ENCODE measurements at places on chromosomes 3 and 15.

GRCh38 chr3:156474560-156475389 lies 80.1 kb downstream of the SSR3 start:
- DNase-seq = no peak

DNA sequence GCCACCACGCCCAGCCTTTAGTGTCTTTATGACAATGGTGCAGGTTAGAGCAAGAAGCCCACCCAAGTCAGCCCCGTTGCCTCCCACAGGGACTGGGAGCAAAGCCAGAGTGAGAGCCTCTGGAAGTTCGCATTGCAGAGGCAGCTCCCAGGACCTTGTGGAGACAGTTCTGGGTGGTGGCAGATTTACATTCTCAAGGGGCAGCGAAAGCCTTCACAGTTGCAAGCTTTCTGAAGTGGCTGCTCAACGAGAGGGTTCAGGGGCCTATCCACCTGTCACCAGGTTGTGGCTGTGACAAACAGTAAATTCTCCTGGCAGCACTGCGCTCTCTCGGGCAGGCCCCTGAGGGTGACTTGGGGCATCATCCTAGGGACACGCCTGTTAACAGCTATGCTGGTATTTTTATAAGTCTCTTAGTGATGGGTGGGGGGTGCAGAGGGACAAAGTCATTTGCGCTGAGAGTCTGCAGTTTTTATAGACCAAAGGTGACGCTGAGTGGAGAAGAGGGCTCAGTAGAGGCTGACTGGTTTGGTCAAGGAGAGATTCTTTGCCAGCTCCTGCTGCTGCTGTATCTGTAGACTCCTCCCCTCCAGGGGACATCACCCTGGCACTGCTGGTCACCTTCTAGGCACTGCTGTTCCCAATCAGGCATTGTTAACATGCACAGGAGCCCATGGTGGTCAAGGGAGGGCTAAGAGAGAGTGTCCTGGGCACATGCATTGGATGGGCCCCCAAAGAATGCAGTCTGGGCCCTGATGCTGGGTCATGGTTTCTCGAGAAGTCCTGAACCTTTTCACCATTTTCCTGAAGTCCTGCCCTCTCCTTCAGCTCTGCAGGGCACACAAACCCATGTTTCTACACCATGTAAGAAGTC lies 57.5 kb upstream of the KLF13 start:
- DNase-seq = no peak

GRCh38 chr3:169581633-169582032 lies 81.9 kb downstream of the MECOM start:
- DNase-seq = no peak

- no peak for DNase-seq
Measured at GRCh38 chr3:188278717-188279324, 124.9 kb downstream of the LPP start.

DNA sequence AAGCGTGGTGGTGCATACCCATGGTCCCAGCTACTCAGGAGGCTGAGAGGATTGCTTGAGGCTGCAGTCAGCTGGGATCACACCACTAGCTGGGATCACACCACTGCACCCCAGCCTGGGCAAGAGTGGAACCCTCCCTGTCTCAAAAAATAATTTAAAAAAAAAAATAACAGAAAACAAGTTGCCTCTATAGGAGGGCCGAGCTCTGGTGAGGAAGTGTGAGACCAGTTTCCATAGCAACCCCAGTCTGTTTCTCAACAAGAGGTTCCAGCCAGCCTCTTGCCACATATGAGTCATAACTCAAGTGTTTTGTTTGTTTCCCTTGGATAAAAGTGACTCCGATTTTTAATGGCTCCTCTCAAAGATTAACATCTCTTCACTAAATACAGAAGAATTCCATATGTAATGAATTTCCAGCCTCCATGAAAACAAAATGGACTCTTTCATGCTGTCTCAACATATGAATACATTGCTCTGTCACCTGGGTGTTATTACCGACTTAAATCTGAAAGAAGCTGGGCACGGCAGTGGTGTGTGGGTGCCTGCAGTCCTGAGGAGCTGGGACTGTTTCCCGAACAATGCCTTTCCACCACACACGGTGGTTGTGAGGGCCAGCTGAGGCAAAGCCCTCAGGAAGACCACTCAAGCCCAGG lies 19.7 kb downstream of the TMEM43 start:
- DNase-seq = no peak

GRCh38 chr15:38425269-38425668 lies 28.7 kb upstream of the FAM98B start:
- DNase-seq = no peak

- DNase-seq = no peak
Measured at GRCh38 chr3:72724070-72724469, 124.2 kb downstream of the SHQ1 start.

GRCh38 chr3:31482493-31483200 lies 50.1 kb upstream of the STT3B start:
- DNase-seq = no peak

GRCh38 chr3:18772699-18773305 lies 347.7 kb upstream of the SATB1 start:
- DNase-seq = no peak

DNA sequence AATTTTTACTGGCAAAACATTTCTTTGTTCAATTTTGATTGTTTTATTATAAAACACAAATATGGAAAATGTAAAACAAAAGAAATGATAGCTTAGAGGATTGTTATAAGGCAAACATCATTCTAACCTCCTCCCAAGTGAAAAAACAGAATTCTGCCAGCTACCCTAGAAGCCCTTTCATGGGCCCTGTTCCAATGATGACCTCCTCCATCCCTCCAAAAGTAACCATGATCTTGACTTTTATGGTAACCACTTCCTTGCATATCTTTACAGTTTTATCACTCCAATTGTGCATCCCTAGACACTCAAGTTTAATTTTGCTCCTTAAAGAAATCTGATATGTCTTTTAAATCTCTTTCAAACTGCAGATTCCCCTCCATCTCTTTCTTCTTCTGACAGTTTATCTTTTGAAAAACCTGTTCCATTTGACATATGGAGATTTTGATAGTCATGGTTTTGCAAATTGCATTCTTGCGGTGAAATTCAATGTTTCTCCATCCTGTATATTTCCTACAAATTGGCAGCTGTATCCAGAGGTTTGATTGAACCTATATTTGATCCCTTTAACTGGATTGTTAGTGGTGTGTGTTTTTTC lies 27.0 kb upstream of the TNFAIP8L3 start:
- no peak for DNase-seq

DNA sequence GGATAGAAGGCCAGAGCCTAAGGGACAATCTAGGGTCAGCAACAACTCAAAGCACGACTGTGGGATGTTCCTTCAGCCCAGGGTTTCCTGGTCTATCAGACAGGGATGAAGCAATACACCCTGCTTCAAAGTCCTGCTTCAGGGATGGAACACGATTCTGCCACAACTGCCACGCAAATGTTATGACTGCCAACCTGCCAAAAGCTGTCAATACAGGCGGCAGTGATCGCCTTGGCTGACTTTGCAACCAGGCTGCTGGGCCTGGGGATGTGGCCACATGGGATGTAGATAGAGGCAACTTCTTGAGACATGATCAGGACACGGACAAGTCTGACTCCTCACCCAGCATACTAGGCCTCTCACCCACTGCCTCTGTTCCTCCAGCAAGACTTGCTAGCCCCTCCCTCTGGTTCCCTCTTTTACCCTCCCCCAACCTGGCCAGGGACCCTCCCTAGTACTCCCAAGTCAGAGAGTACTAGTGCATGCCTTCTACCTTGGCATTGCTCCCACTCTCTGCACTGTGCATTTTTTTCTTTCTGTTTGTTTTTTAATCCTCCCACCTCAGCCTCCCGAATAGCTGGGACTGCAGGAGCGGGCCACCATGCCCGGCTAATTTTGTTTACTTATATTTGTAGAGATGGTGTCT lies 7.6 kb downstream of the CCDC12 start:
- no peak for DNase-seq

DNA sequence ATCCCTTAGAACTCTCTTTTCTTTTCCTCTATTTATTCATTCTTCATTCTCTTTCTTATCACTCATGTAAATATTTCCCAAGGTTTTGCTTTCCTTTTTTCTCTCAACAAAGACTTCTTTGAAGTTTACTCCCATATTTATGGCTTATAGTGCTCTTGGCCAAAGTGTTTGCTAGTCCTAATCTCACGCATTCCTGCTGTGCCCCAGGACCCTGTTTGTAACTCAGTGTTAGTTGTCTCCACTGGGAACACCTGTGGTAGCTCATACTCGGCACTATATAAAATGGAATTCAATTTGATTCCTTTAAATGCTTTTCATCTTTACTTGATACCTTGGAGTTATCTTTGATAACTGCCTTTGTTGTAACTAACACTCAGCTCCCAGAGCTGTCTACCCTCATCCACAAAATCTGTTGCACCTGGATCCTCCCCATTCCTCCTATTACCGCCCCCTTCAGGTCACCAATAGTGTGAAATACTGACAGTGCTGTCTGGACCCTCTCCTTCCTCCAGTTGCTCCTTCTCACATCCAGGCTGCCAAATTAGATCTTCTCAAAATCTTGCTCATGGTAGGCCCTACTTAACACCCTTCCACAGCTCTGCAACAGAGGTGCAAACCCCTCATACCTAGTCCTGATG lies 76.8 kb downstream of the TIGIT start:
- DNase-seq = no peak

GRCh38 chr15:38670128-38671005 lies 105.8 kb upstream of the RASGRP1 start:
- DNase-seq = peak; percentile 37

DNA sequence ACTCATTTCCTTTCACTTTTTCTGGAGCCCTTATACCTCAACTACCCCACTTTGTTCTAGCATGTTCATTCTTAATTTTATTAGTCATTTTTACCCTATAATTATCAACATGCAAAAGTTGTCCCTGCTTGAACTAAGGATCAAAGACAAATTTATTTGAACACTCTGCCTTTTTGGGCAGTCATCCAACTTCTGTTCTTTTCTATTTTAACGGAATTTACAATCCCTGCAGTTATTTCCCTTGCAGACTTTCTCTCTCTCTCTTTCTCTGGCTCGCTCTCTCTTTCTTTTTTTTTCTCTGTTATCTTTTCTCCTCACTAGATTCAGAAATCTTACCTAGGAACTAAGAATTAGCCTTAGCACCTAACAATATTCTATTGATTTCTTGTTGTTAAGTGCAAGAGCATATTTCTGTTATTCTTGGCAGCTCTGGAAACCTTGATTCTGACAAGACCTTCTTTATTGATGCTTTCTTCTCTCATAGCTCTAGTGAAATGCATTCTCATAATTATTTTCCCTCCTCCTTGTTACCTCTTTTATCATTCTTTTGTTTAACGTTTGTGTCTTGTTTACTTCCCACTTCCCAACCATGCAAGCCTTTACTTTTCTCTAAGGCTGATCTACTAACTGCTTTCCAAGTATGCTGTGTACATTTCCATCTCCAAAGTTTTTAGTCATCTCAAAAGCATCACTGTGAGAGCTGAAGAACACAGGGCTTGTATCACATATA lies 951.6 kb downstream of the DIPK2A start:
- no peak for DNase-seq

DNA sequence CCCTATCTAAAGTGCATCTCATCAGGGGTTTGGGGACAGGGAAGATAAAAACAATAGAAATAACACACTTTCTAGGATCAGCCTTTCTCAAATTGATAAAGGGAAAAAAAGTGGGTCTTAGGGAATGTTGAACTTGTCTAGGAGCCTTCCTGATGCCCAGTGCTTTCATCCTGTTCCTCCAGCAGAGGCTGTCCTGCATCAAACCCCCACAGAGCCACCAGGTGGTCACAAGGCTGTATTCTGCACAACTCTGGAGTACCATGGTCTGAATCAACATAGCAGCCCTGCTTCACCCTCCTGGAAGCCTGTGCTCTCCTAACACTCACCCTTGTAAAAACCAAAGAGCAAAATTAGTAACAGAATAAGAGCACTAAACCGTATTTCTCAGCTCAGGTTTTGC lies 118.5 kb upstream of the SLC25A36 start:
- no peak for DNase-seq

- DNase-seq = no peak
Measured at GRCh38 chr3:133933097-133934024, 37.7 kb upstream of the RAB6B start.

GRCh38 chr3:108171106-108171505 lies 51.1 kb downstream of the IFT57 start:
- no peak for DNase-seq

DNA sequence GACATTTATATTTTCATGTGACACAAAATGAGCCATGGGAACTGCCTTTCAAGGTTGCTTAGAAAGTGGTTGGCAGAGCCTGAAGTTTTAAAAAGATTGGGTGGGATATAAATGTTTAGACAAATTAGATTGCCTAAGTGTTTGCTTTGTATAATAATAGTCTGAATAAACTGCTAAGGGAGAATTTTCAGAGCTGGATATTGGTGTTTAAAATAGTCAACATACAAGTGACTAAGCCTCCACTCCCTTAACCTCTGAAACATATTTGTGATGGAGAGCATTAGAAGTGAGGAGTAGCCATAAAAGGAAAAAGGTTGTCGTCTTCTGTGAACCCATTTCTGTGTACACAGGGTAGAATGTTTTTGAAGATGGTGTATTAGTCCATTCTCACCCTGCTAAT lies 201.6 kb downstream of the THSD4 start:
- DNase-seq = no peak

GRCh38 chr3:121274411-121274810 lies 271.4 kb downstream of the POLQ start:
- DNase-seq = no peak

DNA sequence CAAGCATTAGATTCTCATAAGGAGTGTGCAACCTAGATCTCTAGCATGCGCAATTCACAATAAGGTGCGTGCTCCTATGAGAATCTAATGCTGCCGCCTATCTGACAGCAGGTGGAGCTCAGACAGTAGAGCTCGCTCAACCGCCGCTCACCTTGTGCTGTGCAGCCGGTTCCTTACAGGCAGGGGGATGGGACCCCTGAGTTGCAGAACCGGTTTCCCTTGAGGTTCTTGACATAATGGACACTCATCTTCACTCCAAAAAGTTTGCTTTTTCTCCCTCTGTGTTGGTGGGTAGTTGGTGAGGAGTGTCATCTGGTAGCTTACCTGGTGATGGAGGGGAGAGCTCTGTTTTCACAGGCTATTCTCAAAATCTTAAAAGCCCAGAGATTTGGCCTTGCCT lies 324.0 kb upstream of the TBL1XR1 start:
- no peak for DNase-seq

Data from stimulated activated CD8-positive, alpha-beta memory T cell treated with anti-CD3 and anti-CD28 coated beads, Interleukin-4, amount 100 ng/mL, for 24 hours (primary cell).